D721Med (cell line): ENCODE measurements at places on chromosomes 2 and 18.

DNA sequence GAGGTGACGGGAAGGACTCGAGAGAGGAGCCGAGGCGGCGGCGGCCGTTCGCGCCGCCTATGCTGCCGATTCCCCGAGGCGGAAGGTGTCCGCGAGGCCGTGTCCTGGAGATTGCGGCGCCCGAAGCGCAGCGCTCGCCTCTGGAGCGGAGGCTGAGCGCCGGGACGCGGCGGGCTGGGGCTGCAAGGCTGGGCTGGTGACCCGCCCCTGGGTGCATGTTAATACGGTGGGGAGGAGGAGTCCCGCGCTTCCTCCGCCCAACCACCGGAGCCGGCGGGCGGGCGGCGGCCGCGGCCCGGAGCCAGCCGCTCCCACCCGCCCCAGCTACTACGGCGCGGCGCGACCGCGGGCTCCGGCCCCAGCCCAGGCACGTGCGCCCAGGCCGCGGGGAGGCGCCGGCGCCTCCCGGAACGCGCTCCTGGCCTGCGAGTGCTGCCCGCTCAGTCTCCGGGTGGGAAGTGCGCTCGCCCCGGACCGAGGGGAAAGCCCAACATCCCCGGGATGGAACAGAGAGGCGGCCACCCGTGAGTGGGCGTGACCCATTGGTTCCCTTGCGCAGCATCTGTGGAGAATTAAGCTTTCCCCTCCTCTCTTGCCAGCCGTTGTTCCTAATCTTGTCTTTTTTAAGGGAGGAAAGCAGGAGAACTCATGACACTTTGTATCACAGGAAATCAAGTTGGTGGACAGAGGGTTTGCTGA is at the start of gene DLGAP1:
Gene DLGAP1, minus strand, starts transcription at position 195 of the 699 bp plus-strand sequence.
- no peak for DNase-seq

- DNase-seq, result no peak
Observed at GRCh38 chr2:221454459-221455105, 117.5 kb downstream of the EPHA4 start.

DNA sequence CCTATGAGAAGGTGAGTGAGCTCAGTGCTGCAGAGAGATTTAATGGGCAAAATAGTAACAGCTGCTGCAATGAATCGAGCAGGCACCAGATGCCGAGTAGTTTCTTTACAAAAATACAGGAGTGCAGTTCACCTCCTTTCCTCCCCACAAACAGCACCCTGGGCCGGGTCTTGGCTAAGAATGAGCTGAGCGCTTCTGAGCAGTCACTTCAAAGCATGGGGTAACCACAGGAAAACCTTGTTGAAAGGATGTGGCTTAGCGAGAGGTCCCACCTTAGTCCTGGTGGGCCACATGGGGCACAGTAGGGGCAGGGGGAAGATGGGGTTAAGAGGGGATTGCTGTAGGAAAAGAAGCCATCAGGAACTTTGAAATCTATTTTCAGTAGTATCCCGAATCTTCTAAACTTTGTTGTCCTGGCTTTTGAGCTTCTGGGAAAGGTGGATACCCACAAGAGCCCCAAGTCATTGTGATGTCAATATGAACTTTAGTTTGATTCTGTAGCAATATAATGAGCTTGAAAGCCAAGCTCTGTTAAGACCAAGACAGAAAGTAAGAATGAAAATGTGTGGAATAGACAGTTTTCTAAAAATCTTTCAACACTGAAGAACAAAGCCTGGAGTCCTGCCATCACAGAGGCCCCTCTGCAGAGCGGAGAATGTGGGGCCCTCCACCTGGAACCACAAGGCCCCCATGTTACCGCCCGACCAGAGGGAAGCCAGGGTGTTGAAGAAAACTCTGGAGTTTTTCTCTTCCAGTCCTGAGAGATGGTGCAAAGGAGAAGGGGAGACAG is 101.0 kb upstream of the ZNF236 start:
- DNase-seq, result no peak

GRCh38 chr2:216147172-216148131 is 38.3 kb downstream of the XRCC5 start:
- DNase-seq, result peak; percentile 19

DNA sequence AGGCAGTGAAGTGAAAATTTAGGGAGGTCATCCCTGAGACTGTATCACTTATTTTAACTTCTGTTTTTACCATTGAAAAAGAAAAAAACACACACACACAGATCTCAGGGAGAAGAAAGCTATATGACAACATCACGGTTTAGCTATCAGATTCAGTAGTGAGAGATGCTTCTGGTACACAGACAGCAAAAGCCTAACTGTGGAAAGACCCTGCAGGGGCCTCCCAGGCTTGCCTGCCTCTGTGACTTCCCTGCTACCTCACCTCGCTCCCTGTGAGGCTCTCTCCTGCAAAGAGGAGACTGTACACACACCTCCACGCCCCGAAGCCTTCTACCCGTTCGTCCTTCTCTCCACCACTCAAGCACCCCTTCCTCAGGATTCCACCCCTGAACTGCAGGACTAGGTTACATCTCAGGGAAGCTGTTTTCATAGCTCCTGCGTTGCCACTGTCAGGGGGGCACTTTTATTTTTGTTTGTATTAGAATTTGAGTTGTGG is 86.3 kb downstream of the EPB41L3 start:
- no peak for DNase-seq

DNA sequence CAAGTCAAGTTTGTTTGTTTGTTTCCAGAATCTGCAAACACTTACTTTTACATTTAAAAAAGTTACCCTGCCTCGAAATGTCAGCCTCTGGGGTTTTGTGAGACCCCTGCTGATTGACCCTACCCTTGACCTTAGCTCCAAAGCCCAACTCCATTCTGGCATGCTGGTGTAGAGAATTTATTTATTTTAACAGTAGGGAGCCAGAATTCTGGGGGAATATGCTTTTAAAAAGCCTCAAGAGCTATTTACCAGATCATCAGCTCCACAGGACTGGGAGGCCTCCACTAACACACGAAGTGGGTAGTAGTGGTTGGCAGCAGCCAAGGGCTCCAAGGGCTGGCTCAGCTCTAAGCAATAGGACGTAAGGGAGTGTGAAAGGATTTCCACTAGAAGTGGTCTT is 23.2 kb upstream of the GREB1L start:
- no peak for DNase-seq

GRCh38 chr2:97741251-97741650 is 27.9 kb downstream of the ZAP70 start:
- no peak for DNase-seq

GRCh38 chr18:64710105-64710861 is 561.4 kb upstream of the LINC00305 start:
- no peak for DNase-seq

DNA sequence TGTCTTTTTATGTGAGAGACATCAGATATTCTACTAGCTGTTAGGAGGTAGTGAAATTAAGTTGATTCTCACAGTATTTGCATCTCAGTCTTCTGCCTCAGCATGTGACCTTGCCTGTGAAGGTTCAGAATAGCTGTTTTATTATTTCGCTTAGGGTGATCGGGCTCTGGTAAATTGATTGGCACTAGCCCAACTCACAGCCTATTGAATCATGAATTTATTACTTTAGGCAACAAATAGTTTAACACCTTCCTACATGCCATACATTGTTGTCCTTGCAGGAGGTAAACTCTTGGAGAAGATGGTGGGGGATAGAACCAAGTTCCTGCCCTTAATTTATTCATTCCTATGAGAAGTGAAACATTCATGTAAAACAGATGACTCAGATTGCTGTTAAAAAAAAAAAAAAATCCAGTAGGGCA is 101.9 kb downstream of the GPD2 start:
- no peak for DNase-seq

DNA sequence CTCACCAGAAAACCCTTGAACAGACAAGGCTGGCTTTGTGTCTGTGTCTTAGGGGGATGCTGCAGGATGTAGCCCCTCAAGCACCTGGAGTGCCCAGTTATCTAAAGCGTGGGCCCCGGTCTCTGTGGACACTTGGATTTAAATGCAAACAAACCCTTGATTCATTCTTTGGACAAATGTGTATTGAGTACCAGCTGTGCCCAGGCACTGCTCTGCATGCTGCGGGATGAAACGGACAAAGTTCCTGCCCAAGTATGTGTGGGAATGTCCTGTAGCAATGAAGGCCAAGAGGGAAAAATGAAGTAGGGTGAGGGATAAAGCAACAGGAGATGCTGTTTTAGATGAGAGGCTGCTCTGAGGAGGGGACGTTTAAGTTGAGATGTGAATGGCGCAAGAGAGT is 53.9 kb downstream of the BOLA3 start:
- DNase-seq, result no peak

GRCh38 chr2:143802242-143802641 is 673.0 kb downstream of the ARHGAP15 start:
- no peak for DNase-seq

DNA sequence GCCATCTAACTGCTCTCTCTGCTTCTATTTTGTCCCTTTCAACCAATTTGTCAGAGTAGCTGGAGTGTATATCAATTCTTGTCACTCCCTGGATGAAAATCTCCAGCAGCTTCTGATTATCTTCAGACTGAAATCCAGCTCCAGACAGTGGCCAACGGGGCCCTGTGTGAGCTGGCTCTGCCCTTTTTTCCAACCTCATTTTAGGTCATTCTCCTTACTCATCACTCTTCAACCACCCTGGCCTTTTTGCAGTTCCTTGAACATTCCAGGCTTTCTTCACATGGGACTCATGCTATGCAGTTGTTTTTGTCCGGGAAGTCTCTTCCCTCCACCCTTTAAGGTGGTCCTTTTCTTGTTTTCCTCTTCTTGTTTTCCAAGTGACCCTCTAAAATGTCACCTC is 15.4 kb upstream of the FAP start:
- no peak for DNase-seq

- DNase-seq, result no peak
Observed at GRCh38 chr2:191166111-191166755, 15.4 kb upstream of the STAT4 start.

GRCh38 chr2:59249441-59250306 is 1008.5 kb upstream of the FANCL start:
- DNase-seq, result no peak

DNA sequence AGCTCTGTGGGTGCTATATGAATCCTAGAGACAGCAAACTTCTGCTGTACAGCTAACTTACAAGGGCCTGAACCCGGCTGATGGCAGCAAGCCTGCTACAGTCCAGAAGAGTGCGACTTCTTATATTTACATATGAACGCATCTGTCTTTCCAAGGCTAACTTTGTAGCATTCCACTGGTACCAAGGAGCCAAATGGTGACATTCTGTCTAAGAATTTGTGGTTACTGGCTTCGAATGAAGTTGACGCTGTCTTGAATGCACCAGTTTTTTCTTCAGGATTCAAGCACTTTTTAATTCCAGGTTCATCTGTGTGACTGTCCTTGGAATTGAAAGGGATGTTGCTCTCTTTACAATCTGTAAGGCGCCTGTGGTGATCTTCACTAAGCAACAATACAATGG is 42.4 kb downstream of the THUMPD2 start:
- DNase-seq, result no peak

DNA sequence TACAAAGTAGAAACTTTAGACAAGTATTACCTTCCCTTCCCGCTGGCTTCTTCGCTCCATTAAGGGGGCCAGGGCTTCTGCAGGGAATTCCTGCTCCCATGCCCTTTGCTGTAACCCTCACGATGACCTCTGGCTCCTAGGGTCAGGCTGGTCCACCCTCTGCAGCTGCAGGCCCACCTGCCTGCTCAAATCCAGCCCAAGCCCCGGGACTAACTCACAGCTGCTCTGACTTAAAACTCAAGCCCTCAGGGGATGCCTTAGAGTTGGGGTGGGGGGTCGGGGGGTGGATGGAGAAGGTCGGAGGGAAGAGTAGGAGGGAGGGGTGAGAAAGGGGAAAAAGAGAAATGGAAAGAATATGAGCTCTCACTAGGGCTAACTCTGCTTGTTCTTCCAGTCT is 4.9 kb downstream of the IGFBP5 start:
- no peak for DNase-seq

- DNase-seq, result no peak
Observed at GRCh38 chr2:58157754-58158153, 83.4 kb downstream of the FANCL start.

DNA sequence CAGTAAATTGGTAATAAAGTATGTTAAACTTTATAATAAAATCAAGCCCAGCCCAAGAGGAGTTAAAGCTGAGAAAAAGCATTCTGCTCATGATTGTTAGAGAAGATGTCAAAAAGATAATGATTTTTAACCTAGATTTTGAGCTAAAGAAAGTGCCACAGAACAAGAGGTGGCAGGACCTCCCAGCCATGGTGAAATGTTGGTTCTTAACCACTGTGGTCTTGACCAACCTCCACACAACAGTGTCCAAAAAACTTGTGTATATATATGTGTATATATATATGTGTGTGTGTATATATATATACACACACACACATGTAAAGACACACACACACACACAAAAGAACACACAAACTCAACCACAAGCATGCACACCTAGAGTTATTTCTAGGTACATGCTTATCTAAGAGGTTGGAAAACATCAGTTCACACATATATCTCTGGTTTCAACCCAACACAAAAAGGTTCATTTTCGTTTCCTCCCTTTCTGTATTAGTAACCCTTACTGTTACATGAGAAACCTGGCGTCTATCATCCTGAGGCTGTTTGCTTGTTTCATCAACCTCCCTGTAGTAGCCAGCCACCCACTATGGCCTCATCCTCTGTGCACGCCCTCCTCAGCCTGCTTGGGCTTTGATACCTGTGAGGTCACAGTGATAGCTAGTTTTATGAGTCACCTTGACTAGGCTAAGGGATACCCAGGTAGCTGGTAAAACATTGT is 631.8 kb upstream of the ID2 start:
- DNase-seq, result no peak

- no peak for DNase-seq
Observed at GRCh38 chr2:29940706-29941105, 19.3 kb upstream of the ALK start.

GRCh38 chr2:82476094-82476493 is 1983.0 kb downstream of the SUCLG1 start:
- DNase-seq, result no peak

DNA sequence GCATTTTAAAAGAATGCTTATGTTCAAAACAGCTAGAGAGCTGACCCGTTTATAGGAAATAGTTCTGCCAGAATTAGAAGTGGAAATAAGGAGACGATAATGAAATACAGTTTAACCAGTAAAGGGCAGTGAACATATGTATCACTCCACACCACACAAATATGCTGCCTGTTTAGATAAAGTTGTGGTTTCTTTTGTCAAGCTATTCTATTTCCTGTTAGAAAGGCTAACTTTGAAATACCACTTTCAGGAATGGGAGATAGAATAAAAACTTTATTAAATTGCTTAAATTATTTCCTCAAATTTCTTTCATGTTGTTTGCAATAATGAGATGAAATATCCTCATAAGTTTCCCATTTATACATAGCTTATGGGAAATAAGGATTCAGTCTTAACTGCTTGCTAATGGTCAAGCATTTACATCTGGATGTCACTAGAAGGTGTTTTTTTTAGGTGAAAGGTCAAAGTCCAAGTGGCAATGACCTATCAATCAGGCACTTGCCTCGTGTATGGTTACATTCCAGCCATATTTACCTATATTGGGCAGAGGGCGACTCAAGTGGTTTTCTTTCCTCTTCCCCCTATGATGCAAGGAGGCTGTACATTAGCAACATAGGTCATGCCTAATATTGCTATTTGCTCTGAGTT is 148.9 kb downstream of the ZEB2 start:
- no peak for DNase-seq
